ENCODE measurements at places on chromosomes 16 and 17.

GRCh38 chr16:1459967-1460366 lies 14.9 kb downstream of the CLCN7 start:
- no peak for DNase-seq

- no peak for DNase-seq
These were observed 47.5 kb downstream of the FOXL1 start for GRCh38 chr16:86625821-86626220.

GRCh38 chr17:77725846-77726245 lies 232.7 kb upstream of the TNRC6C start:
- no peak for DNase-seq

DNA sequence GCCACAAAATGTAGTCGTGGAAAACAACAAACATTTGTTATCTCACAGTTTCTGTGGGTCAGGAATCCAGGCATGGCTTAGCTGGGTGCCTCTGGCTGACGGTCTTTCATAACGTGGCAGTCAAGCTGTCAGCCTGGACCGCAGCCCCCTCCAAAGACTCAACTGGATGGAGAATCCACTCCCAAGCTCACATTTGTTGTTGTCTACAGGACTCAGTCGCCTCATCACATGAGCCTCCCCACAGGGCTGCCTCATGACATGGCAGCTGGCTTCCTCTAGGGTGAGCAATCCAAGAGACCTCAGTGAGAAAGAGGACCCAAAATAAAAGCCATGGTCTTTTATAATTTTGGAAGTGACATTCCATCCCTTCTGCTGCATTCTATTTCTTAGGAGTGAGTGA lies 34.7 kb upstream of the AKAP1 start:
- DNase-seq = no peak

DNA sequence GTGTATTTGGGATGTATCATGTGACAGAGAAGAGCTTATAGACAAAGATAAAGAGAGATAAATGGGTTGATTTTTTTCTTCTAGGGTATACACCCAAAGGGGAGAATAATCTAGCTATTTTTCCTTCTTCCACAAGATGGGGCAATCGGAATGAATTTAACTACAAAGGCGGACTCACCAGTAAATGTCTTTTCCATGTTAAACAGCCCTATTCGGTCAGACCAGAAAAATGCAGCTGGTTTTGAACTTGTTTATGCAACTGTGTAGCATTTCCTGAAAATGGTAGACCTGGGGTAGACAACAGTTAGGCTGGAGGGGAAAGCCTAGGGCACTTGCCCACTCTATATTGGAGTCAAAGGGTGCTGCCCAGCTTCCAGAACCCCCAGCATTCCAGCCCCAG lies 477.1 kb downstream of the TOX3 start:
- DNase-seq = peak; percentile 40

DNA sequence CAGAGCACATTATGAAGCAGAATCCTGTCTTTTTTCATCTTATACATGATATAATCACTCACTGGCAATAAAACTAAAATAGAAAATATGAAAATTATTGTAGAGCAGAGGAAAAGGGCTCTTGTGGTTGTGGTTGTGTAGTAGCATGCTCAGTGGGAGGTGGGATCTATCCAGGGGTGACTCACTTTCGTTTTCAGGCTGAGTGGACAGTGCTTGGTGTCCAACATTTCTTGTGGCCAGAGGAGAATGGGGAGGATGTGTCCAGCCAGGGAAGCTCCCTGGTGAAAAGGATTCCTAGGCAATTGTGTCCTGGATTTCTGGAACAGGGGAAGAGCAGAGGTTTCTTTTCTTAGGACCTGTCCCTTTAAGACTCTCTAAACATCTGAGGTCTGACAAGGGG lies 31.9 kb upstream of the CPHXL start:
- no peak for DNase-seq

DNA sequence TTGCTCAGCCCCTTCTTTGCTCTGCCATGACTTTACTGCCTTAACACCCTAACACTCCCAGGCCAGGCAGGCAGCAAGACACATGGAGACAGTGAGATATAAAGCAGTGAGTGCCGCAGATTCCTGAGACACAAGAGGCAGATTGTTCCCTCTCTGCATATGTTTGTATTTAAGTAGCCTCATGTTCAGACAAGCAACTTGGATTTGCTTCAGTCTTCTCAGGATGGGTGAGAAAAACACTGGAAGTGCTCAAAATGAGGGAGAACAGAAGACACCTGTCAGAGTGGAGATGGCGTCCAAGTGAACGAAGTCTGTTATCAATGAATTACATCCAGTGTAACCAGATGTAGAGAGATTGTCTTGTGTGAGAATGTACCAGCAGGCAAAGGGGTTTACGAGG lies 86.8 kb downstream of the CES1 start:
- no peak for DNase-seq

DNA sequence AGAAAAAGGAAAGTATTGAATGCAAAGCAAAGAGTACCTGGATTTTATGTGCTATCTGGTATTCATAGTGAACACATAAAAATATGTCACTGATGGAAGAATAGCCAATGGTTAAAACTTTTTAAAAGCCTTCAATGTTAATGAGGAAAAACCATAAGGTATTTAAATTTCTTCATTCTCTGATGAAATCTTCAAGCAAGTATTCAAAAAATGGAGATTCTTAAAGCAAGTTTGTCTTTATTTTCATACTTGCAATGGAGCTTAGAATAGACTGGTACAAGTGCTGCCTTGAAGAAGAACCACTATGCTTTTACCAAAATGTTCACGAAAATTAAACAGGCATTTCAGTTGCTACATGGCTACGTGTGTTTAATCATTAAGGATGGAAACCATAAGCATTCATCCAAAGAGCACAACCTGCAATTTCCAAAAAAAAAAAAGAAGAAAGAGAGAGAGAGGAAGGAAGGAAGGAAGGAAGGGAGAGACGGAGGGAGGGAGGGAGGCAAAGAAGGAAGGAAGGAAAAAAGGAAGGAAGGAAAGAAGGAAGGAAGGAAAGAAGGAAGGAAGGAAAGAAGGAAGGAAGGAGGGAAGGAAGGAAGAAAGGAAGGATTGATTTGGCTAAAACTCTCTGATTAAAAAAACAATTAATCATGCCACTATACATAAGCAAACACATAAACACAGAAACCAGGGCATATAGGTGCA lies 17.6 kb downstream of the HS3ST3A1 start:
- no peak for DNase-seq

- DNase-seq = no peak
These were observed 2.0 kb upstream of the METRNL start for GRCh38 chr17:83077411-83077810.

DNA sequence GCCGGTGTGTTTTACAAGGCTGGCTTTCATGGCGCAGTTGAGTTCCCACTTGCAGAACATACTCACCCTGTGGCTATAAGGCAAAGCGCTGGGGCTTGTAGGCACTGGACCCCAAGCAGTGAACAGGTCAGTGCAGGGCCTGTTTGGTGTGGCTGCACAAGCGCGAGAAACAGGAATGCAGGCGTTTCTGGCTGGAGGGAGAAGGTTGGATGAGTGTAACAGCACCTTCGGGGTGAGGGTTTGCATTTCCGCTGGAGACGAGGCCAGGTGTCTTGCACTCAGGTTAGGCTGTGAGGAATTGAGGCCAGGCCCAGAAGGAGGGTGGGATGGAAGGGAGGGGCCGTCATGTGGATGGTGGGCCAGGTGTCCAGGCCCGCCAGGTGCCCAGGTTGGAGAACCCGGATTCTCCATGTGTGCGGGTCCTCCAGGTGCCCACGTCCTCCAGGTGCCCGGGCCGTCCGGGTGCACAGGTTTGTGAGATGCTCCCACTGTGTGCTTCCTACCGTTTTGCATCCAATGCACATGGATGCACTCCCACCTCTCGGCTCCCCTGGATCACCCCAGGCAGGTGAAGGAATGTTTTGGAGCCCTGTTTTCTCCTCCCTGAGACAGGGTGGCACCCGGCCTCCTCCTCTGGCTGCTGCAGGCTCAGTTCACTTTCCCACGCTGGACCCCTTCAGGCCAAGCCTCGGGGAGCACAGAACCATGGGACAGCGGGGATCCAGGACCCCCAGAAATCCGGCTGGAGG lies 46.0 kb downstream of the SLC7A5 start:
- no peak for DNase-seq

DNA sequence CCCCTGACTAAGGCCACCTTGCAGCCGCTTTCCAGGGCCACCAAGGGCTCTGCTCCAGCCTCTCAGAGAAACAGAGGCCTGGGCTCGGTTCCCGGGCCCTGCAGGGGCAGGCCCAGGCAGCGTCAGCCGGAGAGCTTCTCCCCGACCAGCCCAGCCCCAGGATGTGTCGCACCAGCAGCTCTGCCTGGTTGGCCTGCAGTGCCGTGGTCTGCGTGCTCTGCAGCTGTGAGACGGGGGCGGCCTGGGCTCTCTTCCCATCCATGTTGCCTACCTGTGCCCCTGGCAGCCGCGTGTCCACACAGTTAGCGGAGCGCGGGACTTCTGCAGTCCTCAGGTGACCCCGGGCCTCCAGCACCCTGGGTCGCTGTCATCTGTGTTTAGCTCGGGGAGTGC lies 4.8 kb downstream of the IGFALS start:
- no peak for DNase-seq

- DNase-seq = no peak
These were observed 239.9 kb downstream of the PRKCA start for GRCh38 chr17:66542129-66542966.

DNA sequence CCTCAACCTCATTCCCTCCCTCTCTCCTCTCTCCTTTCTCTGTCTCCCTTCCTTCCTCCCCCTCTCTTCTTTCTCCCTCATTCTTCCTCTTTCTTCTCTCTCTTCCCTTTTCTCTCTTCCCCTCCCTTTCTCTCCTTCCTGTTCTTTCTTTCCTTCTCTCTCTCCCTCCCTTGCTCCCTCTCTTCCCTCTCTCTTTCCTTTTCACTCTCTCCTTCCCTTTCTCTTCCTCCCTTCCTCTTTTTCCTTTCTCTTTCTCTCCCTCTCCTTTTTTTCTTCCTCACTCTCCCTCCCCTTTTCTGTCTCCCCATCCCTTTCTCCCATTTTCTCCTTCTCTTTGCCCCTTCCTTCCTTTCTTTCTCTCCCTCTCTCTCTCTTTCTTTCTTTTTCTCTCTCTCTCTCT lies 7.9 kb upstream of the ELAC2 start:
- no peak for DNase-seq

GRCh38 chr16:1281517-1281916 lies 25.6 kb downstream of the TPSD1 start:
- DNase-seq = no peak

GRCh38 chr17:63634163-63634562 lies 11.9 kb downstream of the MAP3K3 start:
- DNase-seq = no peak

GRCh38 chr17:16259926-16260325 lies 42.9 kb downstream of the PIGL start:
- DNase-seq = no peak

- no peak for DNase-seq
These were observed 583.1 kb upstream of the SALL1 start for GRCh38 chr16:51734220-51734619.

DNA sequence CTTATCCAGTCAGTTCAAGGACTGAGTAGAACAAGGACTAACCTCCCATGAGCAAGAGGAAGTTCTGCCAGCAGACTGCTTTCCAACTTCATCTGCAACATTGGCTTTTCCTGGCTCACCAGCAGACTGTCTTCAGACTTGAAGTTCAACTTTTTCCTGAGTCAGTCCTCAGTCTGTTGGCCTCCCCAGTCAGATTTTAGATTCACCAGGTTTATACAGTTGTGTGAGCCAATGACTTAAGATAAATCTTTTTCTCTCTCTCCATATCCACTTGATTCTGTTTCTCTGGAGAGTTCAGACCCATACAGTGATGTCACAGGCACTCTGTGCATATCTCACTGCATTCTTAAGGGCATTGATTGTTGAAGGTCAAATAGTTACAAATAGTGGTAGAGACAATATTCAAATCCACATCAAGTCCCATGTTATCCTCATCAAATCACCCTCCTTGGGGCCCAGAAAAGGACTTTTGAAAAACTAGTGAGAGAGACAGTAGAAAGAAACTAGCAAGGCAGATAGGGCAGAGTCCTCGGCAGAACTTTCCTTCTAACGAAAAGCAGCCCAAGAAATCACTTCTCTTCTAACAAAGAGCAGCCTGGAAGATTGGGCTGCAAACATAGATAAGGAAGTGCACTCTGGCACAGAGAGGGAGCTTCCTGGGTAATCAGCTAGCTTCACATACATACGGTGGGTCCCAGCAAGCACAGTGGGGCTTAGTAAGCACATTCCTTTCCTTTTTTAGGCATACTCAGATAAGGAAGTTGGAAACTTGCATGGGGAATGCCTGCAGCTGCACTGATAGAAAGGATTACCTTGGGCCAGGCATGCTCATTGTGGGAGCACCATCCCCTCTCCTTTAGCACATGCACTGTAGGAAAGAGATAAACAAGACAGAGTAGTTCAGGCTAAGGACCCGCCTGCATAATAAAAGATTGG lies 132.3 kb upstream of the FAM20A start:
- DNase-seq = peak; percentile 6

- DNase-seq = no peak
These were observed 59.1 kb downstream of the PDPK1 start for GRCh38 chr16:2596747-2597559.

GRCh38 chr16:700684-701584 lies 4.7 kb downstream of the FBXL16 start:
- DNase-seq = peak; percentile 61

DNA sequence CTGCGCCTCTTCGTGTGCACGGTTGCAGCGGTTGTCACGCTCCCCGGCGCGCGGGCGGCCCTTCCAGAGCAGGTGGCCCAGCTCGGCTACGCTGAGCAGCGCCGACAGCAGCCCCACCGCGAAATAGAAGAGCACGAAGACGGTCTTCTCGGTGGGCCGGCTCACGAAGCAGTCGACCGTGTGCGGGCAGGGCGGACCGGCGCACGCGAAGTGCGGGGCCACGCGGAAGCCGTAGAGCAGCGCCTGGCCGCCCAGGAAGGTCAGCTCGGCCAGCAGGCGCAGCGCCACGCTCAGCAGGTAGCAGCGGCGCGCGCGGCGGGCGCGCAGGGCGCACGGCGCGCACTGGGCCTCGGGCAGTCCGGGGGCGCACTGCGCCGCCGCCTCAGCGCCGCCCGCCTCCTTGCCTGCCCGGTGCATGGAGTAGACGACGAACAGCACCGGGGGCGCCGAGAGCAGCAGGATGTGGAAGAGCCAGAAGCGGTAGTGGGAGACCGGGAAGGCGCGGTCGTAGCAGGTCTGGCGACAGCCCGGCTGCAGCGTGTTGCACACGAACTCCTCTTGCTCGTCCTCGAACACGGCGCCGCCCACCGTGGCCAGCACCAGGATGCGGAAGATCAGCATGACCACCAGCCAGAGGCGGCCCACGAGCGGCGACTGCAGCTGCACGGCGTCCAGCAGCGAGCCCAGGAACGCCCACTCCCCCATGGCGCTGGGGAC lies 1.3 kb downstream of the GJD3 start:
- DNase-seq = peak; percentile 89

DNA sequence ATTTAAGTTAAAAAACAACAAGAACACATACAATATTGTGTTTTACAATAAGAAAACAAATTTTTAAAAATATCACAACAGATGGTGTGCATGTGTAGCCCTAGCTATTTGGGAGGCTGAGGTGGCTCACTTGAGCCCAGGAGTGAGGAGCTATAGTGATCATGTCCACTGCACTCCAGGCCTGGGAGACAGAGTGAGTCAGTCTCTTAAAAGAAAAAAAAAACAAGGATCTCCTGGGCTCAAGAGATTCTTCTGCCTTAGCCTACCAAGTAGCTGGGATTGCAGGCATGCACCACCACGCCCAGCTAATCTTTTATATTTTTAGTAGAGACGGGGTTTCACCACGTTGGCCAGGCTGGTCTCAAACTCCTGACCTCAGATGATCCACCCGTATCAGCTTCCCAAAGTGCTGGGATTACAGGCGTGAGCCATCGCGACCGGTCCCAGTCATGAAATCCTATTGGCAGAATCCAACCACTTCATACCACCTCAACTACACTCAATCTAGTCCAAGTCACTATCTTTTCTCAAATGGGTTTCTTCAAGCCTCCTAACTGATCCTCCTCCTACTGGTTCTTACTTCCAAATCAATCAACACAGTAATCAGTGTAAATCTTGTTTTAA lies 55.0 kb downstream of the STH start:
- no peak for DNase-seq

Measured in Calu3 (cell line).